Activated CD4-positive, alpha-beta T cell treated with anti-CD3 and anti-CD28 coated beads for 1 hour (primary cell): ENCODE measurements at places on chromosomes 7 and 10.

GRCh38 chr7:103521937-103522336 is 75.9 kb upstream of the SLC26A5 start:
- no peak for DNase-seq

DNA sequence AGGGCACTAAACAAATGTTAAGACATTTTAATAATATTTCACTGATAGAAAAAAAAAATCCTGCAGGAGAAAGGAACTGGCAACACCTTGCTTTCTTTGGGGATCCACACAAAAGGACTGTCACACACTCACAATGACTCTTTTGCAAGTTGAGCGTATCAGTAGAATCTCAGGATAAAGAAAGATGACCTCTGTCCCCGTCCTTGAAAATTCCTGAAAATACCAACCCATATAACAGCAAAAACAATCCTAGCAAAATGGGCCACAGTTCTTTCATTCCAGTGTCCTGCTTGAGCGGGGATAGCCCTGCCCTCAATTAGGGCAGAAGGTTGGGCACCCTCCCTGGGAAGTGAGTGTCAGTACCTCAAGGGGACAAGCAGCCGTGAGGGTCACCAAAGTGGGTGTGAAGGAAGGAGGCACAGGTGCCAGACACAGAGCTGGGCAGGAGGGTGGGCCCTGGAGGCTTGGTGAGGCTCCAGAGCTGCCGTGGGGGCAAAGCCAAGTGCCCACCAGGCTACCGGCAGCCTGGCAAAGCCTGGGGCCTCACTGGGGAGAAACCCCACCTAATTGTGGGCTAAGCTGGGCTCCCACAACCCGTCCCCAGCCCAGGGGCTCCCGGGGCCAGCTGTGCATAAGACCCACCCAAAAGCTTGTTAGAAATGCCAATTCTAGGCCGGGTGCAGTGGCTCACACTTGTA is 2.8 kb downstream of the WDR86 start:
- DNase-seq = no peak

GRCh38 chr10:22489975-22490374 is 144.7 kb downstream of the SPAG6 start:
- DNase-seq = no peak

- no peak for DNase-seq
Measured at GRCh38 chr10:97724341-97724941, 10.9 kb downstream of the MARVELD1 start.

DNA sequence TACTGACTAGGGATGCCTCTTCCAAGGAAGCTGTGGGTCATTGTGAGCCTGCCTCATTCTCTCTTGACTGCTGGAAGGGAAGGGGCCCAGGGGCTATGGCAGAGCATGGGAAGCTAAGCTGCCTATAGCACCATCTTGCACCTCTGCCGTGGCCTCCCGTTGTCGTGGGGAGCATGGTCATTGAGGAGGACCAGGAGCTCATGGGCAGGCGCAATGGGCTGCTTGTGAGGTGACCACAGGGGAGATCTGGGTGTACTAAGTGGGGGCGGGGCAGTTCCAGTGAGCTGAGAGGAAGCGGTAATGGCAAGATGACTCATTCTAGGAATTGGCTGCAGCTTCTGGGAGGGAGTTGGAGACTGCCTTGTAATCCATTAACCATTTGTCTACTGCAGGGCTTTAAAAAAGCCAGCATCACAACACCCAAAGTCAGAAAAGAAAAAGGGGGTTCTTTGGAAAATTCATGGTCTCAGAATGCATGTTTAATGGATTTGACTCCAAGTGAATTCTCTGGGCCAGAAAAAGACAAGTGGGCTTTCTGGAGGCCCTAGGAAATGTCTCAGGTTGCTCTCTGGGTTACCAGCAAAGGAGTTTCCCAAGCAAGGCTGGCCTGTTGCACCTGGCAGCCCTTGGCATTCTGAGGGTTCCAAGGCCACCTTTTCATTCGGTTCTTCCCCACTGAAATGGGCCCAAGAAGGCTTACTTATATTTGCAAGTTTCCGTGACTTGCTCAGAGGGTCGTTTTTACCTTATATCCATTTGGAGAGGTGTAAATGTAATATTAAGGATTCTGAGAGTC is 3.6 kb downstream of the DUSP5 start:
- DNase-seq = peak; percentile 19
